ENCODE measurements at places on chromosomes 16 and 17.
A peak's percentile ranks its signal among the peaks of the same experiment; 100 is the strongest.

- no peak for DNase-seq
These were observed 14.4 kb downstream of the SYT17 start for GRCh38 chr16:19182481-19182880.

DNA sequence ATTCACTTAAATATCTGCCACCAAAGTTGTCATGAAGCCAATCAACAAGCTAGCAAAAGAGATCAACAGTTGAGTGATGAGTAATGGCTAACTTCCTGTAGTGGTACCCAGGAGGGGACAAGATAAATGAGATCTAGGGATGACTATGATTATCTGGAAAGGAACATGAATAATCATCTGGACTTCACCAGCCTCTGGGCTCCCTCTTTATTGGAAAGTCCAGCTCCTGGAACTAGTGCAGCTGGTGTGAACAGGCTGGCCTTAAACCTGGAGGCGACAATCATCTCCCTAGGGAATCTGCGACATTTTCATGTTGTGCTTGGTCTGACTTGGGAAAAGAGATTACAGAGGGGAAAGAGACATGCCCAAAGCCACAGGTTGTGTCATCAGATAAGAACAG, 518.6 kb downstream of the GRIN2A start:
- no peak for DNase-seq

- no peak for DNase-seq
These were observed 39.2 kb upstream of the CPNE2 start for GRCh38 chr16:57053206-57053605.

DNA sequence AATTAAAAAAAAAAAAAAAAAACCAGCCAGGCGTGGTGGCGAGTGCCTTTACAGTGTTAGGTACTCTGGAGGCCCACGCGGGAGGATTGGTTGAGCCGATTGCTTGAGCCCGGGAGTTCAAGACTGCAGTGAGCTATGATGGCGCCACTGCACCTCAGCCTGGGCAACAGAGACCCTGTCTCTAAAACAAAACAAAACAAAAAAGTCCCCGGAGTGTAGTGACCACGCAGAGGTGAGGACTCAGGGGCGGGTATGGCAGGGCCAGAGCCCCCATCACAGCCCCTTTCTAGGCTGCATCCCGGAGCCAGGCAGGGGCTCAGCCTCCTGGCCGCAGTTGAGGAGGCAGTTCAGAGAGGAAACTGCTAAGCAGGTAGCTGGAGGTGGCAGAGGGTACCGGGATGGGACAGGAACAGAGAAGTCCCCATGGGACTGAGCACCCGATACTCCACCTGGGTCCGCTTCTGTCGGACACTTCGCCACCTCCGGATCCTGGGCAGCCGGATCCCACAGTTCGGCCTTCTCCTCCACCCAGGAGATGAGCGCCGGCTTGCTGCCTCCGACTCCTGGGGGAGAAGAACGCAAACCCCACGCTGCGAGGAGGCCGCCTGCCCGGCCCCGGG, 800 bp downstream of the ZNF747 start:
- no peak for DNase-seq

DNA sequence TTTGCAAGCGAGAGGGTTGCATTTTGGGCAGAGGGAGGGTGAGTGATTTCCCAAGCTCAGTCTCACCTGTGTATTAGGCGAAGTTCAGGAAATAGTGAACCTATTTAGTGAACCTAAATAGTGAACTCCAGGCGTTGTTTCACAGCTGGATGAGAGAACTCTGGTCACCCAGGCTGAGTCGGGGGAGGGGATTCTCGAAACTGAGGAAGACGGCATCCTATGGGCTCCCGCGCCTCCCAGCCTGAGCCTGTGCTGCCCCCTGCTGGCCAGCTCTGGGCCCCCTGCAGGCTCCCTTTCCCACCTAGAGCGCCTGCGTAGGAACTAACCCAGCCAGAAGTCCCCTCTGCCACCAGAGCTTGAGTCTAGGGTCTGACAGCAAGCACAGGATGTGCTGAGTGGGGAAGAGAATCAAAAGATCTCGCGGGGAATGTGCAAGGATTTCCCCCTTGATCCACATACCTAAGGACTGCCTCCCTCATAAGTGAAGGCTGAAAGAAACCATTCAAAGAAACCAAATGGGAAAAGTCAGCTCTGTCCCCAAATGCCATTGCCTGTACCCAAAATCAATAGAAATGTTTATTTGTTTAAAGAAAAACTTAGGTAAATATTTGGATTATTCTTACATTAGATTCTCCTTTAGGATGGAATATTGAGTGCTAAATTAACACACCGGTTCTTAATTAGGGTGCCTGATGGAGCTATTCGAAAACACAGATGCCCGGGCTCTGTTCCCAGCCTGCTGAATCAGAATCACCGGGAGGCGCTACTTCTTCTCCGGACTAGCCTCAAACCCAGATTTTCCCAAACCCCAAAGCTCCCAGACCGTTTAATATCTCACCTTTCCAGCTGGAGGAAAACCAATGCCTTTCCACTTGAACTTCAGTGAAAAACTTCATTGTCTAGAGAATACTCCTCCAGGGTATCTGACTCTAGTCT, 14.8 kb upstream of the MARVELD3 start:
- DNase-seq, result peak; percentile 70

- no peak for DNase-seq
These were observed 7.5 kb downstream of the TK1 start for GRCh38 chr17:78179372-78179771.

- DNase-seq, result no peak
These were observed 40.3 kb downstream of the FOXL1 start for GRCh38 chr16:86618431-86619238.

GRCh38 chr16:31177136-31177535, 2.8 kb upstream of the FUS start:
- peak; percentile 90 for DNase-seq

DNA sequence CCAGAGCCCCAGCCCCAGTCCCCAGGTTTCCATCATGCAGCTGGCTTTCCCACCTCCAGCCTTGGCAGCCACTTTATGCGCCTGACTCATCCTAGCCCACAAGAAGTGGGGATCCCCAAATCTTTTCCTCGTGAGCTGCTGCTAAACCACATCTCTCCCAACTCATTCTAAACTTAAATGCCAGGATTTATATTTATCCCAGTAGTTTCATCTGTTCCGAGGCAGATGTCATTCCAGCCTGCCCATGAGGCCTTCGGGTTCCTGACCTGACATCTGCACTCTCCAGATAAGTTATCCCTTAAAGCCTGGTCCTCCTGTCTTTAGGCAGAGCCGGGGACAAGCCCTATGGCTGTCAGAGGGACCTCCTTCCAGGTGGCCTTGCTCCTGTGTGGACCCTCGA, 16.6 kb downstream of the PLXDC1 start:
- DNase-seq, result no peak

DNA sequence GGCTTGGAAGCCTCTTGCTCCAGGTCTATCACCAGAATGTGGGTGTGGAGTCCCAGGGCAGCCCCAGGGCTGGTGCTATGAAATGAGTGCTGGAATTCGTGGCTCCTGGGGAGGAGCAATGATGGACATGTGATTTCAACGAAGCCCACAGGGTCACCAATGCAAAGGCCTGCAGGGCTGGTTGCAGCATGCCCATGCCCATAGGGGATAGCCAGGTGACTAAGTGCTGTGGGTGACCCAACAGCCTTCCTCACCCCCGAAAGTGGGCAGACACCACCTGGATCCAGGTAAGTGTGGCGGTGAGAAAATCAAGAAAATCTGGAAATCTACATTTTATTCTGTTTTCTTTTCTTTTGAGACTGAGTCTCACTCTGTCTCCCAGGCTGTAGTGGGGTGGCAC, 87.5 kb upstream of the GPRC5B start:
- no peak for DNase-seq

DNA sequence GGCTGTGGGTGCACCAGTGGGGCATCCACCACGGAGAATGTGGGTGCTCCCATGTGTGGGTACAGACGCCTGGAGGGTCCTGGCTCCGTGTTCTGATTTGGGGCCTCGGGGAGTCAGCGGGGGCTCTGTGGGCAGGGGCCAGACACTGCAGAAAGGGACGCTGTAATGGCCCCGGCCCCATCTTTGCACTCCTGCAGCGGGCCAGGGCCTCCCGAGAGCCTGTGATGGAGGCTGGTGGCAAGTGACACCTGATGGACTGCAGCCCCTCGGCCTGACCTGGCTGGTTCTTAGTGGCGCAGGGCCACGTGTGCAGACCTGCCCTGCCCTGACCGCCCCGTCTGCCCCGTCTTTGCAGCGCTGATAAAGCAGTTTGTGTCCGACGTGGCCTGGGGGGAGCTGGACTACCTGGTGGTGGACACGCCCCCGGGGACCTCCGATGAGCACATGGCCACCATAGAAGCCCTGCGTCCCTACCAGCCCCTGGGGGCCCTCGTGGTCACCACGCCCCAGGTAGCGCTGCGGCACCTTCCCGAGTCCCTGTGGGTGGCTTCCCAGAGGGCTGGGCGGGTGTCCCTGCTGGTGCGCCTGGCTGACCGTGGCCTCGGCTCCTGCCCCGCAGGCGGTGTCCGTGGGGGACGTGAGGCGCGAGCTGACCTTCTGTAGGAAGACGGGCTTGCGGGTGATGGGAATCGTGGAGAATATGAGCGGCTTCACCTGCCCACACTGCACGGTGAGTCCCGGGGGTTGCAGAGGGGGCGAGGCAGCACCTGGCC, 4.7 kb downstream of the NUBP2 start:
- DNase-seq, result no peak

DNA sequence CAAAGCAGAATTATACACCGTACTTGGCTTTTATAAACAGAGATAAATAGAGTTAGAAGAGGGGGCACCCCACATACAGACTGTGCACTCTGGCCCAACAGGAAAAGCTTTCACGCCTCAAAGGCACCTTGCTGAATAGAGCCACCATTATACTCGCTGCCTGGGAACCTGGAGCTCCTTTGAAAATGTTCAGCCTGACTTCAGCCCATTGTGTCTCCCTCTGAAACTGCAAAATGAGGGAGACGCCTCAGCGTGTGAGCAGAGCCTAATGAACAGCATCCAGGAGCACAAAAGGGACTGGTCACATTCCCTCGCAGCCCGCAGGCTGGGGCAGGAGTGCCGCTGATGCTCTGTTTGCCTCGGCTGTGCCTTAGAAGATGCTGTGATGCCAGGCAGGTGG, 46.3 kb downstream of the ABCC12 start:
- DNase-seq, result no peak

GRCh38 chr16:57866529-57866918, 64.2 kb upstream of the KIFC3 start:
- no peak for DNase-seq

DNA sequence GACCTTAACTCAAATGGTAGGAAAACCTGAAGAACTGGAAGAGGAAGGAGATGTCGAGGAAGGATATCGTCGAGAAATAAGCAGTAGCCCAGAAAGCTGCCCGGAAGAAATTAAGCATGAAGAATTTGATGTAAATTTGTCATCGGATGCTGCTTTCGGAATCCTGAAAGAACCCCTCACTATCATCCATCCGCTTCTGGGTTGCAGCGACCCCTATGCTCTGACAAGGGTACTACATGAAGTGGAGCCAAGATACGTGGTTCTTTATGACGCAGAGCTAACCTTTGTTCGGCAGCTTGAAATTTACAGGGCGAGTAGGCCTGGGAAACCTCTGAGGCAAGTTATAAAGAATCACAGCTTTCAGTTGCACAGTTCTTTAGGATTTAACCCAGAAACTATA, 15.5 kb downstream of the ERCC4 start:
- DNase-seq, result peak; percentile 16

- DNase-seq, result no peak
These were observed 156.4 kb downstream of the CMIP start for GRCh38 chr16:81601008-81601428.

DNA sequence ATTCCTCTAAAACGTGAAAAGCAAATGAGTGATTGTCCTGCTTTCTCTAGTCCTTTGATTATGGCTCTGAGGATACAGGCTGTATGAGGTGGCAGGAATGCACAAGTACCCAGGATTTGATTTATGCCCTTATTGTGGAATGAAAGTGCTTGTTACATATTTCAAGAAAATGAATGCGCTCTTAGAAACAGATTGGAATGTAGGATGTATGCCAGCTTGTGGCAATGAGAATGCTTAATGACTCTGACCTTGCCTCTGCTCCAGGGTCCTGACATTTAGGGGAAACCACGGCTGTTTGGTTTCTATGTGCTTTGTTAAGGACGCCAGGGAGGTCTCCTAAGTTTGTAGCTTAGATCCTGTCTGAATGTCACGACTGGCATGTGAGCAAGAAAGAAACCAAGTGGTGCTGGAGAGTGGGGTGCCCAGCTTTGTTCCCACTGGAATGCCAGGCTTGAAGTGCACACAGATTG, 22.0 kb downstream of the PRCD start:
- no peak for DNase-seq

Measured in common myeloid progenitor, CD34-positive (primary cell).